AG10803 (cell line): ENCODE measurements at places on chromosomes 3 and 15.

- no peak for DNase-seq
Measured at GRCh38 chr3:193720169-193720568, 127.2 kb downstream of the OPA1 start.

DNA sequence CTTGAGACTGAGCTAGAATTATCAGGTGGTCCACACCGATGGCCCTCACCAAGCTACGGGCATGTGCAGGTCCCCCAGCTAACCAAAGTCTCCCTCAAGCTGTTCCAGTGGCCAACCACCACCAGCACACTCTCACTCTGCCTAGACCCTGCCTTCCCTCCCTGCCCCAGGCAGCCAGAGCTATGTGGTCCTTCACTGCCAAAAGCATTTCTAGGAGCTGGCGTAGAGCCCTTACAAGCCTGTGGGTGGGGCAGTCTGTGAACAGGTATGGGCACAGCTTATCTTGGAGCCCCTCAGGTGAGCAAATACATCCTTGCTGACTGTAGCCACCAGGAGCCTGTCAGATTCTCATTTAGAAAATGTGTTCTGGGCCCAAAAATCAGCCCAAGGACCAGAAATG, 159.8 kb upstream of the PPP2R3A start:
- no peak for DNase-seq

- DNase-seq: no peak
Measured at GRCh38 chr3:57727106-57727505, 29.0 kb upstream of the SLMAP start.

DNA sequence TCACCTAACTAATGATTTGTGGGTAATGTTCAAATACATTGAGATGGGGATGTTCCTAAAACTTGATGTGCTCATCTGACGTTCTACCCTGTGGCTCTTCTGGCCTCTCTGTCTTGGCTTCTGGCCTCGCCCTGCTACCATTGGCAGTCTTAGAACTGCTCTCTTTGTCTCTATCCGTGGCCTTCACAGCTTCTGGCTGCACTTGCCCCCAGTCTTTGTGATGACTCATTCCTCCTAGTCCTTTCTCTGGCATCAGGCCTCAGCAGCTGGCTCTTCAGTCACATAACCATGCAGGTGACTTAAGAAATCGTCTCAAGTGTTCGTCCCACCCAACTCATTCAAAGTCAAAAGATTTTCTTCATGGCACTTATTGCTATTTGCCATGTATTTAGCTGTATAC, 188.1 kb downstream of the BBX start:
- DNase-seq: peak; percentile 27

GRCh38 chr15:73176598-73176997, 124.3 kb downstream of the NEO1 start:
- no peak for DNase-seq

- DNase-seq: peak; percentile 63
Measured at GRCh38 chr3:121748680-121749275, 763 bp downstream of the GOLGB1 start.

- DNase-seq: no peak
Measured at GRCh38 chr3:129101370-129102138, 20.1 kb downstream of the RAB43 start.
